Mesenteric fat pad (tissue), 1 donor: ENCODE measurements at places on chromosomes 12 and 14. TPM values are rescaled to one million over a fixed set of nuclear protein-coding genes. Genes with fewer than 3 reads are reported as not detected.

Gene KRT7
- total RNA-seq = 11.7 TPM

Gene GDF3
- 0.26 TPM for total RNA-seq

Gene FOXA1
- not detected for total RNA-seq

DNA sequence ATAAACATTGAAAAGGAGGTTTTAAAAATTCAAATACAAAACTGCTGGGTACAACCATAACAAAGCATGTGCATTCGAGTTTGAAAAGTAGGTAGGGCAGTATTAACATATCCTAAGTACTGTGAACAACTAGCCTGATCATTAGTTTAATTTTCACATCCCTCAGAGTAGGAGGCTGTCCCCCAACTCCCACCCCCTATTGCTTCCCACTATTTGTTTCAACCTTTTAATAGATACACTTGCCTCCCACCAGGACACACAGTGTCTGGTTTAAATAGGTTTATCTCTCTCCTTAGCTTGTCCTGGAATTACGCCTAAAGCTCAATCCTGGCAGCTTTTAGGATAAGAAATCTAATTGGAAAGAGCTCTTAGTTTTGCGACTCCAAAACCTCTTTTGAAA, 2.1 kb downstream of the TAOK3 start:
- no peak for DNase-seq

- DNase-seq = no peak
These were observed 1268.2 kb upstream of the TMEM132C start for GRCh38 chr12:126998747-126999285.

DNA sequence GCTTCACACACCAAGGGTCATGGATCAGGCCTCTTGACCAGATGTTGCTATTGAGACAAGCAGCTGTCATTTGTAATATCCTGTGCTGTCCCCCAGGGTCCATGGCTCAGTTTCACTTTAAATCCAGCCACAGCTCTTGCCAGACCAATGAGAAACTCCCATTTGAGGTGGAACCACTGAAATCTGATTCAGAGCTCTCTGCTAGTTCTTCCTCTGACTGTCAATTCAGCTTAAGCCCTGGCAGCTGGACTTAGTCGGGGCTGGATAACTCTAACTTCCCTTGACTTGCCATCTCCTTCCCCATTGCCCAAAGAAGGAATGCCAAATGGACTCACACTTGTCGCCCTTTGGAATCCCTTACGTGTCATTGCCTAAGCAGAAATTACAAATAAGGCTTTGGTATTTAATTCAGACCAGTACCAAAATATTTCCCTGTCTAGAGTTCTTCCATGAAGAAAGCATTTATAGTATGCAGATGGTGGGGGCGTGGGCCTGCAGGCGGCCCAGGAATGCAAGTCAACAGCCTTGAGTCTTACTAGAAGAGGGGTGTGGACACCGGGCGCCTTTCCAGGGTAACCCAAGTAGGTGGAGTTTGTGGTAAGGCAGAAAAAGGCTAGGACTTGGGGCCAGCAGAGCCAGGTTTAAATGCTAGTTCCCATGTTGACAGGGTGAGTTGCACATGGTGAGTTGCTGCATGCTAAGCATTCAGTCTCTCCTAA, 96.9 kb upstream of the TMPO start:
- DNase-seq = no peak

- DNase-seq = peak; percentile 85
These were observed 31.1 kb downstream of the ZFYVE21 start for GRCh38 chr14:103746701-103747100.

DNA sequence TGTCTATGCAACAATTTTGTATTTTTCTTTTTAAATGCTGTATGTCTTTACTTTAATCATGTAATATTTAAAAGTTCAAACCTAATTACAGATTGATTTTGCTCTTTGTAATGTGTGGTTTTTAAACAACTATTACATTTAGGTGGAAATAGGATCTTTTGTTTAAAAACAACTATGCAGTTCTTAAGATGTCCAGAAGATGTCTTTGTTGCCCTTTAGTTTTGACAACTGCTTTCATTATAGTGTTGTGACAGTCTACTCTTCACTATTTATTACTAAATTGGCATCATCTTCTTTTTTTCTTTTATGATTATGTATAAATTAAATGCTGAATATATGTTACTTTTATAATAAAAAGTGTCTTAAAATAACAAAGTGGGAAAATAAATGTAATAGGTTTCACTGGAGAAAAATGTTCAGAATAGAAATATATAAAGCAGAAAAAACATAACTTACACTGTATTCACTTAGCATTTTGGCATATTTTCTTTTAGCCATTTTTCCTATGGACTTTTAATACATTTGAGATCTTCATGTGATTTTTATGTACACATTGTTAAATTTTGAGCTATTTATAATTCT, 27.1 kb upstream of the PCNX4 start:
- no peak for DNase-seq

DNA sequence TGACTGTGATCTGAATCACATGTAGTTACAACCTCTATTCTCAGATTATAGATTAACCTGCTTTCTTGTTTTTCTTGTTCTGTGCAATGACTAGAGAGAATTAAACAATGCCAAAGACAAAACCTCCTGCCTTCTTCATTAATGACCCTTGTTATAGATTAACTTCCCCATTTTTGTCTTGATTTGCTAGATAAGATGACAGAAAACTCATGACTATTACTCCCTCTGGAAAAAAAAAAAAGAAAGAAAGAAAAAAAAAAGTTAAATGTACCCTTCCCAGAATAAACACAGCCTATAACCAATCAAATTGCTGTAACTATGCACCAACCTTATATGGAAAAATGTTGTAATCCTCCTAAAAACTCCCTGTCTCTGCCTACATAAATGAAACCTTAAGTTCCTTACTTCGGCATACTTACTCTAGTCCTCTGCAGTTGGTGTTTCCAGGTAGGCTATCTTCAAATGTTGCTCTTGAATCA, 41.1 kb upstream of the PCED1B start:
- no peak for DNase-seq

DNA sequence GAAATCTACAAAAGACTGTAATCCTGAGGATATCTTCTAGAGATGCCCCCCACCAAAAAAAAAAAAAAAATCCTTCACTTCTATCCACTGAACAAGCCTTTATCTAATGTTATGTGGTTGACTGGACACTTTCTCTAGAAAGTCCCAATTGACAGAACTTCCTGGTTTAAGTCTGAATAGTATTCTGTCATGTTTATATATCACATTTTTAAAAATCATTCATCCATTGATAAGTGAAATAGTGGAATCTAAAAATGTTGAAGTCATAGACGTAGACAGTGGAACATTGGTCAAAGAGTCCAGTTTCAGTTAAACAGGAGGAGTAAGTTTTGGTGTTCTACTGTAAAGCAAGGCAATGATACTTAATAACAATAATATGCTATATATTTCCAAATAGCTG, 297.0 kb downstream of the SSPN start:
- DNase-seq = no peak

DNA sequence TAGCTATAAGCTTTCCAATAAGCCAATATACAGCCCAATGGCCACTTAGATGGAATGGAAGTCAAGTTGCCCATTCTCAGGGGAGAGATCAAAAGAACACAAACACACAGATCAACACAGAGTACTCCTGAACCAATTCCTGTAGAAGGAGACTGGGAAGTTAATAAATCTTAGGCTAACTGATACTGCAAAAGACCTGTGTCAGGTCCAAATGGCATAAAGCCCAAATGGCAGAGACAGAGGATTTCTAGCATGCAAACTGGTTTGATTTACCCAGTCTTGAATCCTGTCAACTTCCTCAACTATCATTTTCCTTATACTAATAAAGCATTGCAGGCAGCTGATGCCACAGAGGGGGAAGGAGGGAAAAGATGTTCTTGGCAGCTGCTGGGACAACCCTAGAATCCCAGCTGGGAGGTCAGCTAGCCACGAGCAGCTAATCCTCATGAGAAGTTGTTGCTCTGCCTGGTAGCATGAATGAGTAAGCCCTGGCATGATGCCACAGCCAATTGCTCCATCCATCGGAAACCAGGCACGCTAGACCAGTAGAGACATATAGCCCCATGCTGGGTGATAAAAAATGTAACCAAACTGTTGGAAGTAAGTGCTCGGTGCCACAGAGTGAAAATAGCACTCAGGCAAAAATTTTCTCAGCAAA, 26.2 kb downstream of the ANG start:
- no peak for DNase-seq

GRCh38 chr14:76337635-76338545, 38.0 kb upstream of the ESRRB start:
- no peak for DNase-seq
